Stimulated activated CD8-positive, alpha-beta memory T cell treated with anti-CD3 and anti-CD28 coated beads, Interleukin-7, amount 100 ng/mL, for 1 hour (primary cell): ENCODE measurements at places on chromosomes 12 and 14.

DNA sequence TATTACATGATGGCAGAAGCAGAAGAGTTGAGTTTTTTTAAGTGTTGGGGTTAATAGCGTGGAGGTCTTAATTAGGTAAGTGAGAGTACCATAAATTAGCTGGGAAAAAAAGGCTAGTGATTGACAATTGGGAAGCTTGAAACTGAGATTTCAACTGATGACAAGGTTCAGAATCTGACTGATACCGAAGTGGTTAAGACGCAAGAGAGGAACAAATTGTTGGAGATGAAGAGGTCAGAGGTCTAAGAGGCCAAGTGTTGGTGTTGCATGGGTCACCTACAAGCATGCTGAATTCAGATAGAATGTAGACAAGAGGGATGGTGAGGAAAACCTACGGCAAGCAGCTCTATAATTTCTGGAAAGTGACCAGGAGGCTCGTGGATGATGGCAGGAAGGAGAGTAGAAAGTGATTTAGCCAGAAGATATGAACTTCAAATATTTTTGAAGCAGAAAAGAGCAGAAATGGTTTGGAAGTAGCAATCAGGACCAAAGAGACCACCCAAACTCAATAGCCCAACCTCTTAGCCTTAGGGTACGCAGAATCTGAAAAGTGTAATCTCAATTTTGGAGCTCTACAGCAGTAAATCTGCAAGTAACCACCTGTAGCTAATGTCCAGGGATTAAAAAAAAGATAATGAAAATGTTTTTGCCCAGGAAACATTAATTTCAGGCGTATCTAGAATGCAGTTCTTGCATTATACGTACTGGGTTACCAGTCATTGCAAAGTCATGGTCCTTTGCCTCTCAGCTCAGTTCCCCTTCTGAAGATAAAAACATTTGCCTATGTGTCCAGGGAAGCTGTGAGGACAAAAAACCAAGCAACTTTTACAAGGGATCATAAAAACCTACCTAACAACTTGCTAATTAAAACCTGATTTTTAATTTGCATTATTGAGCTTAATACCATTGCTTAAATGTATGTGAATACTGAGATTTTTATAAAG lies 1.7 kb upstream of the TMPO start:
- DNase-seq = no peak

DNA sequence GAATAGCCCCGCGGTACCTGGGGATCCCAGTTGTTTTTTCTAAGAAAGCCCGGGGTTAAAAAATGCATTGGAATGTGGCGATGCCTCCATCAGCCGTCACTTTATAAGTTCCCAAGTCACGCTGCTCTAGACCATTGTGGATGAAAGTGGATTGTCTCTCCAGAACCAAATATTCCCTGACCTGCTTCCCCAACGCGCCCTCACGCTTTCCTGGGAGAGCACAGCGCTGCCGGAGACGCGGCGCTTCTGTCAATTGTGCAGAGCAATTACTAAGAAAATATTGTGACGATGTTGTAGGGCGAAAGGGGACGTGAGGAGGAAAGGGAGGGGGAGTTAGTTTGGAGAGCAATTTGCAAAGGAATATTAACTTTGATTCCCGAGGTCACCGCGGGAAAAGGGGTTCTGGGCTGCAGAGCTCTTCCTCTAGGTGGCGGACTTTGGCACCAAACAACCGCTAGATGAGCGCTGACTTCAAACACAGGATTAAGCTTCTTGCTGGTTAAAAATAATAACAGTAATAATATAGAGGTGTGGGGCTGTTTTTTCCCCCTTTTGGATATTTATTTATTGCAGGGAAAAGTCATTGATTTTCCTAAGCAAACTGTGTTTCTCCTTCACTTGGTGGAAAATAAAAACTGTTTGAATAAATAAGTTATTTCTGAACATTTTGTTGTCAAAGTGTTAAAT lies 9.6 kb upstream of the FOXG1 start:
- no peak for DNase-seq

DNA sequence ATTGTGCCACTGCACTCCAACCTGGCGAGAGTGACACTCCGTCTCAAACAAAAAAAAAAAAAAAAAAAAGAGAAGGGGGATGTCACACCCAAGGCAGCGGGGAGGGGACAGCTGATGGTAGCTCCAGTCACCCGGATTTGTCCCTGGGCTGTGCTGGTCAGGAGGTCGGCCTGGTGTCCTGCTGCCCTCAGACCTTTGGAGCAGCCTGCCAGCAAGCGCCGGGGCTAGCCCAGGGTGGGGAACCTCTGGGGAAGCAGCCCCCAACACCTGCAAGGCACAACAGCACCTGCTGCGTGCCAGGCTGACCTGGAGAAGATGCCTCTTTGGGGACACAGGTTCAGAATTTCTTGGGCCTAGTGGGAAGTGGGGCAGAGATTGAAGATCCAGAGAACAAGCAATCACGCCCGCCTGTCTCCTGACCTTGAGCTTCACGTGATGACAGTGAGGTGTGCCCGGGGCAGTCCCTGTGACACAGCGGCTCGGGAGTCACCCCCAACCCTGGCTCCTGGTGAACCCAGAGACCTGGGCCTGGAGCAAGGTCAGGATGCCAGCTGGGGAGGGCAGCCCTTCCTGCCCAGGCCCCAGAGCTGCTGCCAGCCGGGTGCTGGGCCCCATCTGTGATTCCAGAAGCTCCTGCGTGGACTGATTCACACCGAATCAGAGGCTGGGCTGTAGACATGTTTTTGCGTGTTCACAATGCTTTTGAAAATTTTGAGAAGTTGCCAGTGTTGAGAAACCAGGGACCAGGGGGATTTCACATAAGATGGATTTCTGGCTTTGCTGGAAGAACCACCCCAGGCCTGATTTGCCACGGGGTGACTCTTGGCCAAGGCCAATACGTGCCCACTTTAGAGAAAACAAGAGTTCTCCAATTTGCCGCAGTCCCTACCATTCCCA lies 66.4 kb downstream of the RFLNA start:
- DNase-seq = no peak

- no peak for DNase-seq
Observed at GRCh38 chr12:82504409-82504808, 146.1 kb downstream of the METTL25 start.

DNA sequence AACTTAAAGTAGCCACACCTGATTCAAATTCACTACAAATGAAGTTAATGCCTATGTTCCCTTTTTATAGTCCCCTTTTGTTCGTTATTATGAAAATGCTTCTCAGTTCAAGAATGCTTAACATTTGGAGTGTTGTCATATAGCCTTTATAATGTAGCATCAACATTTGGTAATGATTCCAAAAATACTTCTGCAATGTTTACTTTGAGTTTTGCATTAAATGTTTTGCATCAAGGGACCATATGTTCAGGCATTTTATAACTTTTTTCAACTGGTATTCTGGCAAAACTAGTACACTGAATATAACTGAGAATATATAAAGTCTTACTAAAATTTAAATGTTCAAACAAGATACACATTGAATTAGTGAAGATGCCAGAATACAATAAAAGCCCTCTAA lies 209.6 kb upstream of the SLC16A7 start:
- DNase-seq = no peak

- no peak for DNase-seq
Observed at GRCh38 chr12:75439930-75440329, 40.6 kb upstream of the GLIPR1 start.

- no peak for DNase-seq
Observed at GRCh38 chr14:32560209-32560857, 231.2 kb downstream of the AKAP6 start.

DNA sequence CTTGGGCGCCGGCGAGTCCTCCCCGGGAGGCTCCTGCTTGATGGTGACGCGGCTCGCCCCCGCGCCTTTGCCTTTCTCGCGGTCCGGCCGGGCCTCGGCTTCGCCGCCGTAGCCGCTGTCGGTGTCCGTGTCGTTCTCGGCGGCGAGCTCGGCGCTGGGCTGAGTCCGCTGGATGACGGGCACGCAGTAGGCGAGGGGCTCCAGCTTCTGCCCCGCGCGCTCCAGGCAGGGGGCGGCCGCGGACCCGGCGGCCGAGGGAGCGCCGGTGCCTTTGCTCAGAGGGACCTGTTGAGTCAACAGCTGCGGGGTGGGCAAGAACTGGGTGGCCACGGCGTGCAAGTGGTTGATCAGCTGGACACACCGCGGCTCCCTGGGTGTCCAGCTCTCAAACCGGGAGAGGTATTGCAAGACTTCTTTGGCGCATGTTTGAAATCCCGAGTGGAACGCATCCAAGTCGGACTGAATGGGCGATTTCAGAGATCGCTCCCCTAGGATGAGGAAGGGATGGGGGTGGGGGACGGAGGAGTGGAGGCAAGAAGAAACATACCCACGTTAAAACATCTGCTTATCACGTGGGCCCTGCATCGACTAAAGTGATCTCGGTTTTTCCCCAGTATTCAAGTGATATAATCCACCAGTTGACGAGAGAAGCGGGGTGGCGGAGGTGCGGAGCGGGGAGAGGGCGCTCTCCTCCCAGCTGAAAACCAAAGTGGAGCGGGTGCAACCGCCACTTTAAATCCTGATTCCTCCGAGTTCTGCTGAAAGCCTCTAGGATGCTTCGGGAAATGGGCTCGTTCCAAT lies 2.0 kb downstream of the BHLHE41 start:
- DNase-seq = no peak

DNA sequence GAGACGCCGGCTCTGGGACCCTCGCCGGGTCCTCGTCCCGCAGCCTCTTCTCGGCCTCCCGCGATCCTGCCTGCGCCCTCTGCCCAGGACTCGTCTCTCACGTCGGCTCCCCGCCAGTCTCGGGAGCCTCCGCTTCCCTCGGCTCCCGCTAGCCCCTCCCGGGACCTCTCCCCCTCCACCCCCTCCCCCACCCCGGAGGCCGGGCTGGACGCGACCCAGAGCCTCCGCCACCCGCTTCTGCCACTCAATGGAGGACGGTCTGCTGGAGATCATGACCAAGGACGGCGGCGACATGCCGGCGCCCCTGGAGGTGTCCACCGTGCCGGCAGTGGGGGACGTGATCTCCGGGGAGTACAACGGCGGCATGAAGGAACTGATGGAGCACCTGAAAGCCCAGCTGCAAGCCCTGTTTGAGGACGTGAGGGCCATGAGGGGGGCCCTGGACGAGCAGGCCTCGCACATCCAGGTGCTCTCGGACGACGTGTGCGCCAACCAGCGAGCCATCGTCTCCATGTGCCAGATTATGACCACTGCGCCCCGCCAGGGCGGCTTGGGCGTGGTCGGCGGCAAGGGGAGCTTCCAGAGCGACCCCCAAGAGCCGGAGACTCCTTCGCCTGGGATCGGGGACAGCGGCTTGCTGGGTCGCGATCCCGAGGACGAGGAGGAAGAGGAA lies 568 bp downstream of the CCDC184 start:
- DNase-seq = no peak

DNA sequence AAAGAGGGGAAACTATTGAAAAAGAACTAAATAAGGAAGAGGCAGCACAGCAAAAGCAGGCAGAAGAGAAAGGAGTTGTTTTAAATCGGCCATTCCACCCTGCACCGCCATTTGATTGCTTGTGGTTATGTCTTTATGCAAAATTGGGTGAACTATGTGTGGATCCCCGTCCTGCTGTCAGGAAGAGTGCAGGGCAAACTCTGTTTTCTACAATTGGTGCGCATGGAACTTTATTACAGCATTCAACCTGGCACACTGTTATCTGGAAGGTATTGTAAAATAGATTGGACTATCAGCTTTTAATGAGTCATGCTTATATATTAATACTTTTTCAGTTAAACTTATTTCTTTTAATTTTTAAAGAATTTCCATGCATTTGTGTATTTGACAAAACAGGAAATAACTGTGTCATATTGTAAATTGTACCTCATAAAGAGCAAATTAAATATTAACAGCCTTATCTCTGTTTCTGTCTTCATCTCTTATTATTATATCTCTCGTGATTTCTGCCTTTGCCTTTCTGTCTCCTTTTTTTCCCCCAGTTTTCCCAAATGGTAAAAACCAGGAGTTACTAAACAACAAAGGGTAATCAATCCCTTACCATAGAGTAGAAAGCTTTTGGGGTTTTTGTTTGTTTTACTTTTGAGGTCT lies 86.4 kb downstream of the MON2 start:
- DNase-seq = no peak

DNA sequence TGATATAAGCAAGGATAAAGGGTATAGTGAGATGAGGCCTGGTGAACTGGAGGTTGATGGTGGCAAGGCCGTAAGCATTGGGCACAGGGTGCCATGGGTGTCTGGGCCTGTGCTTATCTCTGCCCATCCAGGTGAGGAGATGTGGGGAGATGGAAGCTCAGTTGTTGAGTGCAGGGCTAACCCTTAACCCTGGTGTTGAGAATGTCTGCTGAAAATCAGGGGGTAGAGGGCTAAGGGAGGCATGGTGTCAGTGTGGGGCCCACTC lies 86.1 kb downstream of the SYNE2 start:
- DNase-seq = no peak

DNA sequence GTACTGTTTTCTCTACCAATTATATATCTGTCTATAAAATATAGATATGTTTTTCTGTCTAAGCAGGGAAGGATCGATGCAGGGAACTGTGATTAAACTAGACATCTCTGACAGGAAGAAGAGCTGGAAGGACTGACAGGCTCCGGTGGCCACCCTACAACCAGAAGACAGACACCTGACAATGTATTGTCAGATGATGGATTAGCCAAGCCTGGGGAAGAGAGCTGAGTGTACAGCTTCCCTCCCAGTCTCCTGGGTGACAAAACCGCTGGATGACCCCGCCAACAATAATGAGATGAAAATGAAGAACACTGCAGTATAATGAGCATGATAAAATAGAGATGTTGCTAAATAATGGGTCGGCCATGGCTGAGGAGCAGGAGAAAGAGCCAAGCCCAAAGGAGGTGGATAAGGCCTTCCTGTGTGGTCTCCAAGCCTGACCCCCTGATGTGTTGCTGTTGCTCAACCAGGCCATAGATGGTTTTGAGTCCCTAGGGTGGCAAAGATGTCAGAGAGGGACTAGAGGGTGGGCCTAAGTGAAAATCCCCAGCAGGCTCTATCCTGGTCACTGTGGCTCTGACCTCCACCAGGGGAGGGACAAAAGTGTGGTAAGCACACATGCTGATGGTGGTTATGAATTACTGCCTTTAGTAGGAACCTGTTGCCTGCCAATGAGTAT lies 28.2 kb downstream of the DHRS2 start:
- DNase-seq = no peak

DNA sequence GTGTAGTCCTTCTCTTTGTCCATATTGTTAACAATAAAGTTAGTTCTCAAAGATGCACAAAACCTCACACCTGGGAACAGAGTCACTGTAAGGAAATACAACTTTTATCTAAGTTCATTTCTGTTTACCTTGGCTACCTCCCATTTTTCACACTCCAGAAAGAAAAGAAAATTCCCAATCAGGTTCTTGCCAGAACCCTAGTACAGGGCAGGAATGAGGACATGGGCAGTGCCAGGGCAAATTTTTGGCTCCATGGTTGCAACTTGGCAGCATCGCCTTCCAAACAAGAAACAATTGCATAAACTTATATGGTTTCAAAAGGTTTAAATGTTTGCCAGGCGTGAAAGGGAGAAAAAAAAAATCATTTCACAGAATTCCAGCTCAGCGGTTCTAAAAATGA lies 296.3 kb upstream of the PRKD1 start:
- DNase-seq = no peak

DNA sequence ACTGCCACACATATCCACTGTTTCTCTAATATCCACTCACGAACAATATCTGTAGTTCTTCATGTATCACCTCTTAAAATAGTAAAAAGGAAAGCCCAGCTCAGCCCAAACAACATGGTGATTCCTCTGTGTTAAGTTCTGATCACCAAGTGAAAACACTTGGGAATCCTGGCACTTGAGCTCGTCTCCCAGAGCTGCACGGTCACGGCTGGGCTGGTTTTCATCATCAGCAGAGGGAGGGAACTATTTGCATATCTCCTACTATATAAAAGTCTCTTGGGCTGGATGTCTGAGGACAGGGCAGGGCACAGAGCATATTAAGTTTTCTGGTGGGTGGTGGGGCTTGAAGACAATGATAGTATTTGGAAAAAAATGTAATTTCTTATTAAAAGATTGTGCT lies 870.6 kb downstream of the TMEM121 start:
- DNase-seq = no peak

- no peak for DNase-seq
Observed at GRCh38 chr12:120554678-120555077, 20.5 kb downstream of the RNF10 start.
